Hair follicle dermal papilla cell (primary cell): ENCODE measurements at places on chromosomes 1 and 21. TPM values are rescaled to one million over a fixed set of nuclear protein-coding genes. Genes with fewer than 3 reads are reported as not detected.

Gene CLCNKA
- 0.16 TPM in 1 of 2 replicates, not detected in the other for total RNA-seq

Gene INAVA
- 0.16 TPM in 1 of 2 replicates, not detected in the other for total RNA-seq

Gene CATSPERE
- total RNA-seq, result 1.2 and 2.3 TPM in 2 replicates

Gene OR2L13
- 0.16 TPM in 1 of 2 replicates, not detected in the other for total RNA-seq

Gene FAM72D
- total RNA-seq, result 0.12 TPM in 1 of 2 replicates, not detected in the other

Gene LCE2B
- not detected in 2 replicates for total RNA-seq

Gene GART
- 66.9 and 75.9 TPM in 2 replicates for total RNA-seq

Gene HTR6
- total RNA-seq, result 0.12 TPM in 1 of 2 replicates, not detected in the other

Gene ADGRB2
- total RNA-seq, result 4.6 and 6.2 TPM in 2 replicates

Gene GNG12
- total RNA-seq, result 161 and 166 TPM in 2 replicates
